Stimulated activated CD4-positive, alpha-beta T cell treated with anti-CD3 and anti-CD28 coated beads, TNF-alpha, amount 100 ng/mL, for 1 hour (primary cell): ENCODE measurements at places on chromosomes 16 and 17.

- DNase-seq: no peak
Measured at GRCh38 chr17:17455173-17455572, 21.6 kb upstream of the MED9 start.

- DNase-seq: no peak
Measured at GRCh38 chr17:79834565-79835469, 4.4 kb downstream of the CBX4 start.

DNA sequence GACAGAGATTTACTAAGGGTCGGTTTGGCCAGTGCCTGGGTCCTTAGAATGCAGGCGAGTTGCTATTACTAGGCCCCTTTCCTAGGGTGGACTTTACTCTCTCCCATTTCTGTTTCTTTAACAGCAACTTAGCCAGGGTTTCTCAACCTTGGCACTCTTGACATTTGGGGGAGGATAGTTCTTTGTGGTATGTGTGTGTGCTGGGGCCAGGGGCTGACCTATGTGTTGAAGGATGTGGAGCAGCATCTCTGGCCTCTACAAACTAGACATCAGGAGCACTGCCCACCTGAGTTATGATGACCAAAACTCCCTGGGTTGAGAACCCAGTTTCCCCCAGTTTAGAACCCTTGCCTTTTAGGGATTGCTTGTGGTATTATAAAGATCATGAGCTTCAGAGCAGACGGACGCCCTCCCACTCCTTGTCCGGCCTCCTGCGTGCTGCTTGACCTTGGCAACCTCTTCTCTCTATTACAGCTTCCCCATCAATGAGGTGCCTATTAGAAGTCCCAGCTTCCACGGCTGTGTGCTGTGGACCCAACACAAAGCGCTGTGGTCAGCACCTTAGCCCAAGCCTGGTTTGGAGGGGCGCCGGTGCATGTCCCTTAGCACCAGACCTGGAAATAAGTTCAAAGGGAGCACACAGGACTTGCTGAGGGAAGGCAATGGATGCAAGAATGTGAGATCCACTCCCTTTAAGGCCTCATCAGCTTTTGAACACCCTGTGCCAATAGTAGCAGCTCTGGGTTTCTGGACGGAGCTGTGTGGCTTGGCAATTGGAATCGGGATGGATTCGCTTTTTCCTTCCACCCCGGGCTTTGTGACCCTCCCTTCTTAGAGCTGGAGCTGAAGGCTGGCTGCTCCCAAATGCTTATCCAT, 239.2 kb upstream of the MAF start:
- DNase-seq: no peak

DNA sequence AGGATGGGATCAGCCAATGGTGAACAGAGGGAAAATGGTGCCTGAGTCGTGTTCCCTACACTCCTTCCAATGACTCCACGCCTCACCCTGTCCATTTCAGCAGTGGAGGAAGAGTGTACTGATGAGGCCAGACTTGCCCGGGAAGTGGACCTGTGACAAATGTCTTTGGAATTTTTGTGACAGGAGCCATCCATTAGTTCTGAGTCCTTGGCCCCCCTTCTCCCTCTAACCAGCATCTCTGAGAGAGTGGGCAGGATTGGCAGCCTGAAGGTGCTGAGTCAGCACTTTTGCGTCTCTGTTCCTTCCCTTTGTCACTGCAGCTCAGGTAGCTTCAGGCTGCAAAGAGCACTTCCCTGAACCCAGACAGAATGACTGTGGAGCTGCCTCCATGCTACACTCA, 30.8 kb downstream of the BEAN1 start:
- DNase-seq: no peak
